Kidney (tissue), 22 donors: ENCODE measurements at places on chromosomes 11 and 22. TPM values are rescaled to one million over a fixed set of nuclear protein-coding genes. Genes with fewer than 3 reads are reported as not detected.

Gene OR52J3
- not detected for polyA plus RNA-seq

GRCh38 chr11:64765291-64765850, 5.6 kb upstream of the PYGM start:
- DNase-seq: peak; percentile 70

Gene SAA4
- polyA plus RNA-seq: not detected

DNA sequence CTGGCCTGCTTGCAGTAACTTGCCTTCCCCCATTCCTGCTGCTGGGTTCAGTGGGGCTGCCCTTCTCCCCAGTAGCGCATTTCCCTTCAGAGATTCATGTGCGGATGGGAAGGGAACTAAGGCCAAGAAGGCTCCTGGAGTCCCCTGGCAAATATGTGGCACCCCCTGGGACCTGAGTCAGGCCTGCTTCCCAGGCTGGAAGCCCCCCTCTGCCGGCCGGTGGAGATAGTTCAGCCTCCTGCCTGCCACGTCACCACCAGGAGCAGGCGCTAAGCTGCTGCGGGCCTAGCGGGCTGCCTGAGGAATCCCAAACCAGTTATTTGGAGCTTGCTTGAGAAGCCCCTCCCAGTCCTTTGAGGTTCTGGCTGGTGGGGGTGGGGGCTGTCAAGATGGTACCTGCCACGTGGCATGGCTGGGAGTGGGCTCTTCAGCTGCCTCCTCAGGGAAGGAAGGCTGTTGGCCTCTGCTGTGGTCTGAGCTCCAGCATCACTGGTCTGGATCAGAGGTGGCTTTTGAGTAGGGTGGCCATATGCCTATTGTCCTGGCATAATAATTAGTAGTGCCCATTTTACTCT, 2.0 kb downstream of the SERPINH1 start:
- peak; percentile 86 for DNase-seq
